ENCODE measurements at places on chromosomes 5 and 9.

GRCh38 chr9:134214386-134214765 is 50.0 kb upstream of the RNU6ATAC start:
- DNase-seq = no peak

- DNase-seq = no peak
These were observed 23.9 kb downstream of the IRX2 start for GRCh38 chr5:2727550-2727949.

DNA sequence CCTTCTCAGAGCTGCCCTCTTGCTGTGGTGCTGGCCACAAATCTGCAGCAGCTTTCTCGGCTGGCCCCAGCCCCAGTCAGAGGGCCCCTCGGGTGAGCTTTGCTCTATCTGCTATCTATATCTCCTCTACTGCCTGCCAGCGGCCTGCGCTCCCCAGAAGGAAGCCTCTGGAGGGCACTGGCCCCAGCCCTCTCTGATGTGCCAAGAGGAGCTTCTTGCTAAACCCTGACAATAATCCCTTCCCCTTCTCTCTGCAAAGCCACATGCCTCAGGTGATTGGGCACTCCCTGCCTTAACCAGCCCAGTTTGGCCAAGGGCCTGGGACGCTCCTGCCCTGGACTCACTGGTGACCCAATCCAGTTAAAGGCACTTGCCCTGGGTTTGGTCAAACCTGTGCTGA is 42.7 kb downstream of the CAMK2A start:
- DNase-seq = no peak

DNA sequence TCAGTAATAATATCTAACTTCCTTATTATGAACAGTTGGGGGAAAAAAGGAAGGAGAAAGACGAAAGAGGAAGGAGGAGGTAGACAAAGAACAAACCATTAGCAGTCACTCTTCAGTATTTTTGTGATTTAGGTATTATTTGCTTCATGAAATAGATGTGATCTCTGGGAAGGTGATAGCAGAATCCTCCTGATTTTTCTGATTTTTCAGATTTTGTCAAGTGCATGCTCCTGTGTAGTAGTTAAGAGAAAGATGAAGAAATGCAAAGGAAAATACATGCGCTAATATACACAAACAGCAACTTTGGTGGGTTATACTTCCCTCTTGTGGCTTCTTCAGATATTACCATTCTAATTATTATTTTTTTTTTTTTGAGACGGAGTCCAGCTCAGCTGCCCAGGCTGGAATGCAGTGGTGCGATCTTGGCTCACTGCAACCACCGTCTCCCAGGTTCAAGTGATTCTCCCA is 31.6 kb downstream of the LMNB1 start:
- peak; percentile 69 for DNase-seq

- DNase-seq = no peak
These were observed 1.5 kb upstream of the DNM1 start for GRCh38 chr9:128201441-128202369.

GRCh38 chr5:132425009-132425937 is 55.8 kb downstream of the SLC22A5 start:
- no peak for DNase-seq

DNA sequence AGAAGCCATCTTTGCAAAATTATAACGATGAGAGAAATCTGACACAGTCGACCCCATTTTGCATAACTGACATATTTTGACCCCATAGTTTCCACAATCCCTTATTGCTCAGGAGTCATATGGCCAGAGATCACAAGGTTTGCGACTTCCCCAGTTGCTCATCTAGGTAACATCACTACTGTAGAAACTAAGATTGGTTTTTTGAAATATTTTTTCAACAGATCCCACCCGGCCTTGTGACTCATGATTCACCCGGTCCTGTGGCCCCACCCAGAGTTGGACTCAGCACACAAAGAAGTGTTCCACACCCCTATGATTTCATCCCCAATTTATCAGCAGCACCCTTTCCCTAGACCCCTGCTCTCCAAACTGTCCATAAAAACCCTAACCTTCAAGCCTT is 50.2 kb downstream of the TIMD4 start:
- DNase-seq = no peak

GRCh38 chr5:17399931-17400330 is 98.1 kb upstream of the TAF11L2 start:
- DNase-seq = no peak

DNA sequence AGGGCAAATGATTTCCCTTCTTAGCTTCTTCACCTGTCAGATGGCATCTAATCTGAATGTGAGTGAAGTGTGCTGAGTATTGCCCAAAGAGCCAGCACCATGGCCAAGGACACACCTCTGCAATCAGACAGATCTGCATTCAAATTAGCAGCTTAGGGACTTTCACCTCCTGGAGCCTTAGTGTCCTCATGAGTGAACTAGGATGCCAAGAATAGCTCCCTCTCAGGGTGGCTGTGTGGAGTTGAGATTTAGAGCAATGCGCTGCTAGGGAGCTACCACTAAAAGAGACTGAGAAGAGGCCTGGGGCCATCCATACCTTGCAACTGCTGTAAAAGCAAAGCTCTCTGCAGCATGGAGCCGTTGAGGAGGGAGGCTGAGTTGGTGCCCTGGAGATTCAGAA is 1.4 kb downstream of the CIZ1 start:
- no peak for DNase-seq

GRCh38 chr9:124747065-124747464 is 24.0 kb downstream of the NR6A1 start:
- DNase-seq = no peak

GRCh38 chr9:15670246-15670645 is 117.4 kb downstream of the CCDC171 start:
- no peak for DNase-seq

- peak; percentile 76 for DNase-seq
These were observed 737 bp downstream of the RNF180 start for GRCh38 chr5:64166201-64166959.

DNA sequence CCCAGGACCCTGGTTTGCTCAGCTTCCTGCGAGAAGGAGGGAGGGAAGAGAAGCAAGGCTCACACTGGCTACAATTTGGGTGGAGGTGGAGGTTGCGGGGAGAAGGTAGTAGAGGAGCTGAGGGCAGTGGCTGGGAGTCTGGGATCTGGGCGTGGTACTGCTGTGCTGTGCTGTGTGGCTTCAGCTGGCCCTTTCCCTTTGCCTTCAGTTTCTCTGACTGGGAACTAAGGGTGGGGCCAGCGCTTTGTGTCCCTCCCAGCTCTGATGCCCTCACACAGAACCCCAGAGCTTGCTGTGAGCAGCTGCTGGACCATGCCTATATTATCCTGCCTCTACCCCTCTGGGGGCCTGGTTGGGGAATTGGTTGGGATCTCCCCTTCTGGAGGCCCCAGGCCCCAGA is 60.9 kb downstream of the RGS3 start:
- DNase-seq = no peak

- no peak for DNase-seq
These were observed 61.6 kb downstream of the ICE1 start for GRCh38 chr5:5483880-5484598.

GRCh38 chr5:2006193-2006970 is 123.7 kb upstream of the IRX4 start:
- no peak for DNase-seq

Data from brain (organoid and tissue), 16 donors.